ENCODE measurements at places on chromosomes 2 and 18.

DNA sequence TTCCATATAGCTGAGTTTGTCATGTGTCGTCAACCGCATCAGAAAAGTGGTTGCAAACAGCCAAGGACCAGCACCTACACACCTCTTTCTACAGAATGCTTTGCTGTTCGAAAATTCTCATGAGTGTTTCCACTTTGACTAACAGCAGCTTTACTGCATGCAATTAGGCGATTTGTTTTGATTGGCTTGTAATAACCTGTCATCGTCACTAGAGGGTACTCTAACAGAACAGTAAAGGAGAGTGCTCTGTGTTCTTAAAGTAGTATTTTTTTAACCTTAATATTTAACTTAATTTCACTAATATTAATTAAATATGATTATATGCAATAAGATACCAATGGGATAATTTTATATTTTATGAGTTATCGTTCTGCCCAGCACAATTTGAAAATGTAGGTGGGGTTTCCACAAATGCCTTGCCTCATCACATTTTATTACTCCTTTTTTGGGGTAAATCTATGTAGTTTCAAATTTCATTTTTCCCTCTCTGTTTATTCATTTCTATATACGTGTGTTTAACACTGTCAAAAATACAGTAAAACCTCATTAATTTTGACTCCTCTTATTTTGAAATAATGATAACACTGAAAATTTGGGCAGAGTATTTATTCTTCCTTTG, 502.2 kb downstream of the NRXN1 start:
- H3K4me3 ChIP-seq: no peak overlapping the region
- no peaks in the 10 kb centered on the region for H3K36me3 ChIP-seq
- DNase-seq: peak; percentile 43
- H3K27me3 ChIP-seq: no peaks in the 10 kb centered on the region

DNA sequence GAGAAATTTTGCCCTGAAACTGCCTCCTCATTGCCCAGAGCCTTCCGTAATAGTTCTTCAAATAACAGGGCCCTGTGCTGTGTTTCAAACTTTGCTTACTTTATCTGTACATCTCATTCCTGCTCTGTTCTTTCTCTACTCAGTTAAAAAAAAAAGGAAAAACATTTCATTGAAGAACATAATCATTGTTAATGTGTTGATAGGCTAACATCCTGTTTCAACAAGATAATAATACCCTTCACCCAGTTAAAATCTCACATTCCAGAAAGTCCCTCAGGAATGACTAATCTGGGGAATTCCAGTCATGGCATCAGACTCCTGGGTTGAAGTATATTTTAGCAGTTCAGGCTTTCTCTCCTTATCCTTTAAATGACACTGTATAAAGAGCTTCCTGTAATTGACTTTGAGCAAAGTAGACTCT, 45.6 kb upstream of the ITGAV start:
- no peaks in the 10 kb centered on the region for H3K27me3 ChIP-seq
- H3K4me1 ChIP-seq: peaks cover 25% of the 10 kb centered on the region
- H3K36me3 ChIP-seq: no peaks in the 10 kb centered on the region
- H3K27ac ChIP-seq: peak overlapping the region; percentile 32

- peaks cover 8% of the 10 kb centered on the region for H3K4me1 ChIP-seq
- no peaks in the 10 kb centered on the region for H3K36me3 ChIP-seq
- no peaks in the 10 kb centered on the region for H3K27me3 ChIP-seq
- no peak for DNase-seq
Observed at GRCh38 chr2:85273738-85274731, 53.8 kb downstream of the TGOLN2 start.

- no peak for DNase-seq
- no peaks in the 10 kb centered on the region for H3K4me1 ChIP-seq
- no peak overlapping the region for H3K4me3 ChIP-seq
Observed at GRCh38 chr2:80061881-80062280, 242.7 kb downstream of the LRRTM1 start.

DNA sequence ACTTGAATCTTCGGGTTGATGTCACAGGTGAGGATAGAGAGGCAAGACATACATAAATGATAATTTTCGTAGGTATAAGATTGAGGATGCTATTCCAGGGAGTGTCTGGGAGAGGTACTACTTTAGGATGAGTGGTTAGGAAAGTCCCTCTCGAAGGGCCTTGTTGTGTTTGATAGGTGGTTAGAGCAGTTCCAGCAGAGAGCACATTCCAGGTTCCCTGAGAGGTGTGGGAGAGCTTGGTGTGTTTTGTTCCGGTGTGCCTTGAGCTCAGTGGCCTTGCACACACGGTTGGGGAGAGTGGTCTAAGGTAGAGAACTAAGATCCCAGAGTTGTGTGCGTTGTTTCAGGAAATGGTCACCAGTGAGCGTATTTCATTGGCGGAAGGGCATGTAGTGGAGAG, 191.4 kb downstream of the ZNF407 start:
- no peaks in the 10 kb centered on the region for H3K4me1 ChIP-seq
- no peak overlapping the region for H3K27ac ChIP-seq
- H3K4me3 ChIP-seq: no peak overlapping the region
- H3K36me3 ChIP-seq: no peaks in the 10 kb centered on the region
- DNase-seq: no peak
- no peaks in the 10 kb centered on the region for H3K27me3 ChIP-seq

GRCh38 chr2:143934626-143935481, 585.1 kb downstream of the ZEB2 start:
- no peaks in the 10 kb centered on the region for H3K36me3 ChIP-seq
- no peak for DNase-seq
- H3K27me3 ChIP-seq: no peaks in the 10 kb centered on the region
- no peaks in the 10 kb centered on the region for H3K4me1 ChIP-seq
- H3K4me3 ChIP-seq: no peak overlapping the region
- H3K27ac ChIP-seq: no peak overlapping the region

All from HCT116 (cell line).